ENCODE measurements at places on chromosomes 1 and 21.

- no peak for DNase-seq
These were observed 21.3 kb downstream of the IFI16 start for GRCh38 chr1:159030877-159031447.

GRCh38 chr1:80509965-80510522 is 1290.7 kb upstream of the ADGRL2 start:
- DNase-seq = no peak

GRCh38 chr1:202228484-202229122 is 35.0 kb downstream of the LGR6 start:
- DNase-seq = no peak

GRCh38 chr1:192592981-192593708 is 17.6 kb downstream of the RGS1 start:
- DNase-seq = no peak

DNA sequence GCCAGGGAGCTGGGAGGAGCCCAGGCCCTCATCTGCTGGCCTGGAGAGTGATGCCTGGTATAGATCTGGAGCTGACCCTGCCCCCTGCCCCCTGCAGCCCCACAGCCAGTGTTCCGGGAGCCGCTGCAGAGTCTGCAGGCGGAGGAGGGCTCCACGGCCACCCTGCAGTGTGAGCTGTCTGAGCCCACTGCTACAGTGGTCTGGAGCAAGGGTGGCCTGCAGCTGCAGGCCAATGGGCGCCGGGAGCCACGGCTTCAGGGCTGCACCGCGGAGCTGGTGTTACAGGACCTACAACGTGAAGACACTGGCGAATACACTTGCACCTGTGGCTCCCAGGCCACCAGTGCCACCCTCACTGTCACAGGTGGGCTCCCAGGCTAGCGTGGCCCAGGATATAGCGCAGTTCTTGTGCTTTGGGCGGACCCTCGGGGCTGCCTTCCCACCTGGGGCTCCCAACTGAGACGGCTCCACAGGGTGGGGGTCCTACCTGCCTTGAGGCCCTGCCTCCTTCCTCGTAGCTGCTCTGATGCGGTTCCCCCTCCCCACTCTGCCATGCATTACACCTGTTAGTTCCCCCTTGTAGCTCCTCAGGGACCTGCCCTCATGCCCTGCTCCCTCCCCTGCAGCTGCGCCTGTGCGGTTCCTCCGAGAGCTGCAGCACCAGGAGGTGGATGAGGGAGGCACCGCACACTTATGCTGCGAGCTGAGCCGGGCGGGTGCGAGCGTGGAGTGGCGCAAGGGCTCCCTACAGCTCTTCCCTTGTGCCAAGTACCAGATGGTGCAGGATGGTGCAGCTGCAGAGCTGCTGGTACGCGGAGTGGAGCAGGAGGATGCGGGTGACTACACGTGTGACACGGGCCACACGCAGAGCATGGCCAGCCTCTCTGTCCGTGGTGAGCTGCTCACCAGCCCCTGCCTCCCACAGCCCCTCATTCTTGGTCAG is 98.7 kb downstream of the OBSCN start:
- DNase-seq = peak; percentile 10

DNA sequence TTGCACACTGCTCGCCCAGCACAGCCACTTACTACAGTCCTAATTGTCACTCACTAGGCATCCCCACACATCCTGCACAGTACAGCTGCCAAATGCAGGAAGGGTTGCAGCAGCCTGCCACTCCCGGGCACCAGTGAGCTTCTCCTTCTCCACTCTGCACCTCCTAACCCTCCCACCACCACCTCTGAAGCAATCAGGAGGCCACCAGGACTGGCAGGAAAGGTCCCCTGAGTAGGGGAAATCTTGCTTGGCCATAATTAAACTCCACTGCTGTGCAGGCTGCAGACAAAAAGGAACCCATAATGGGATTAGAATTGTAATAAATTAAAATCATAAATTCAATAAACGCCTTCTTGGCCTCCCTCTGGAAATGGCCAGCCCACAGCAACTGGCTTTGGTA is 31.8 kb downstream of the FBXO2 start:
- no peak for DNase-seq

DNA sequence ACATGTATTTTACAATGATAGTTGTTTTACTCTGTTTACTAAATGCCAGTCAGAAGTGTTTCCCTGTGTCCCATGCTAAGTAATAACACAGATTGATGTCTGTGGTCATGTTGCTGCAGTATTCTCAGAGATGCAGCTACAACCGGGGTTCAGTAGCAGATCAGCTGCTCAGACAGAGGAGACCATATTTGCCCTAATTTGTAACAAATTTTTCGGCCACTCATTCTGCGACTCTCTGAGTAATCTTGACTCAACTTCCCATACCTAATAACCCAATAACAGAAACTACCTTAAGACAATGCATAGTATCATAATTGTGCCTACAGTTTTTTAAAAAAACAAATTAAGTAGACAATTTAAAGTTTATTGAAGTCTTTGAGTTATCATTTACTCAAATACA is 32.6 kb downstream of the NIBAN1 start:
- DNase-seq = no peak

DNA sequence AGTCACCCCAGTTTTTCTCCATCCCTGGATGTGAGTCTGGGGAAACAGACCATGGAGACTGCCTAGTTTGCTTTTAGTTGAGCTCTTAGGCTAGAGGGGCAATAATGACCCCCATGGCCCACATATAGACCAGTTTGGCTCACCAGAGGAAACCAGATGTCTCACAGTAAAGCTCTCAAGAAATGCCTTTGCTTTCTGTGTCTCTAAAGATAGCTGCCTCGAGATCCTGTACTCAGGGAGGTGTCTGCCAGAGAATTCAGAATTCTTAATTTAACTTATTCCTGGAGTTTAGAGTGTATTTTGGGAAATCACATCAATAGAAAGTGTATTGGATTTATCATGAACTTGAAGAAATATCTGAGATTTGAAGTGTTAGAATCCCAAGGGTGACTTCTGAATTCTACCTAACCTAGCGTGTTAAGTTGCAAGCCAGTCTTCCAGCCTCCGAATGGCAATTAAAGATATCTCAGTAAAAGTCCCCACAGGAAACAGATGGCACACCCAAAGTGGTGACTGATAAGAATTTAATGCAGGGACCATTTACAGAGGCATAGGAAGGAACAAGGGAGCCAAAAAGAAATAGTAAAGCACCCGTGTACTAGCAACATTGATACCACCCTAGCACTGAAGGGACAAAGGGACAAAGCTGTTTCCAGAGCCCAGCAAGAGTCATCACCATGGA is 37.1 kb downstream of the STYXL2 start:
- no peak for DNase-seq

DNA sequence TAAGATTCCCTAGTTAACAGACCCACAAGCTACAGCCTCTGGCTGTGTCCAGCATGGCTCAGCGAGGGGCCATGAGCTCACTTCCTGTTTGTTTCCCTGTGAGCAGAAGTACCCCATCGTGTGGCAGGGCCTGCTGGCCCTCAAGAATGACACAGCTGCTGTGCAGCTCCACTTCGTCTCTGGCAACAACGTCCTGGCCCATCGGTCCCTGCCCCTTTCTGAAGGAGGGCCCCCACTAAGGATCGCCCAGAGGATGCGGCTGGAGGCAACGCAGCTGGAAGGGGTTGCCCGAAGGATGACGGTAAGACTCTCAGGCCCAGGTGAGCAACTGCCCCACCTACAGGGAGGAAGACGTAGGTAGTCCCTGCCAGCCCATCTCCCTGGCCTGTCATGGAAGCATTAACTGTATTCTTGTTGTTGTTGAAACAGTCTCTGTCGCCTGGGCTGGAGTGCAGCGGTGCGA is 38.2 kb downstream of the ZBTB17 start:
- DNase-seq = no peak

- no peak for DNase-seq
These were observed 27.4 kb upstream of the SCYL3 start for GRCh38 chr1:169921080-169921479.

DNA sequence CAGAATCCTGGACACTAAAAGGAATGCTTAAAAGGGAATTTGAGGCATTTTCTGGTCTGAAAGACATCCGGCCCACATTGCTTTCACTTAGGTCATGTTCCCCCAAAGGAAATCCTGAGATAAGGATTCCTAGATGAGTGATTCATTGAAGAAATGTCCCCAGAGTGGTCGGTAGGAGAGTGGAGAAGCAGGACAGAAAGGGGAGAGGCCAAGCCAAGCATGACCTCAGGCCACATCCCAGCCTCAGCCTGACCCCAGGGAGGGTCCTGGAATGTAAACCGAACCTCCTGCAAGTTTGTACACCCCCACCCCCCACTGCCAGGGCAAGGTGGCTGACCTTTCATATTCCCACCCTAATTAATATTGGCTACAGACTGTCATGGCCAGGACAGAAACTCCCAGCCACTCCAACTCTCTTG is 16.6 kb downstream of the HIVEP3 start:
- no peak for DNase-seq

DNA sequence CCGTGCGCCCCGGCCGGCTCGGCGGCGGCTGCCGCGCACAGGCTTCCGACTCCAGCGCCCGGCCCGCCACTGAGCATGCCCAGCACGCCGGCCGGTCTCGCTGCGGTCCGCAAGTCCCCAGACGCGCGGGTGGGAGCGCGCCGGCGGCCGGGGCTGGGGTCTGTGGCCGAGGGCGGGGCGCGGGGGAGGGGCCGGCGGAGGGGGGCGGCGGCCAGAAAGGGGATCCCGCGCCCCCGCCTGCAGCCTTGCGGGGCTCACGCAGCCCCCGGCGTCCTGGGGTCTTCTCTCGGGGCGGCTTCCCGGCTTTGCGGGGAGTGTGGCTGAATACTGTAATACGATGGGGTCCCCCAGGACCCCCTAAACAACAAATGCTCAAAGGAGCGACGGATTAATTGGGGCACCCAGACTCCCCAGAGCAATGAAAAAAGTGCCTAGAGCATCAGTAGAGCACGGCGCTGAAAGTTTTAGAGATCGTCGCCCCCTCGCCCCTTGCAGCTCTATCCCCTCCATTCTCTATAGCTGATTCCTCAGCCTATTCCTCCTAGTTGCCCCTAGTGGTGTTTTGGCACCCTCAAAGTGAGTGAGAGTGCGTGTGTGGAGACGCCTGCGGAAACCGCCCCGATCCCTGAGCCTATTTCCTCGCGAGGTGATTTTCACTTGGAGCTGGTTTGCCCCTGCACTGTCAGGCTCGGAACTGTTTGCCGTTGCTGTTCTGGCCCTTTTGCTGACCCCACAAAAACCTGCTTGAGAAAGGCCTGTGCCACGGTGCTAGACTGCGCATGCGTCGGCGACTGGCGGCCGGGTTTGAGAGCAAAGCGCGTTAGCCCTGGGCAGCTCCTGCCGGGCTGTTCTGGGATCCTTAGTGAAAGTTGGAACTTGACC is at the start of gene VAV3:
Gene VAV3 (minus strand): TSS at position 71 of the 882 bp plus-strand sequence. CDS start 311 bp downstream, outside the sequence.
- DNase-seq = peak; percentile 79

DNA sequence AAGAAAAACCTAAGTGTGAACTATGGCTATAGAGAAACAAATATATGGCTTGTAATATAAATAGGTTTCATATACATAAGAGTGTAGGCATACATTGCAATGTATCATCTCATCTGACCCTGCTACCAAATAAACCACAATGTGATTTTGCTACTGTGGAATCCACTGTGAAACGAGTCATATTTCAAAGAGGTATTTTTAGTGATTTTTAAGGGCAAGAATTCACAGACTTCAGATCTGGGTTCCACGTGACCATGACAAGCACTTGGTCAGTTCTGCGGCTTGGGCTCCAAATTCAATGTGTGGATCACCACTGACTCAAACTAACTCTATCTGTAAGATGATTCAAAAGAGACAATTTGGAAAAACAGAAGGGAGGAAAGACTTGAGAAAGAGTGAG is 147.0 kb upstream of the ERG start:
- DNase-seq = no peak

DNA sequence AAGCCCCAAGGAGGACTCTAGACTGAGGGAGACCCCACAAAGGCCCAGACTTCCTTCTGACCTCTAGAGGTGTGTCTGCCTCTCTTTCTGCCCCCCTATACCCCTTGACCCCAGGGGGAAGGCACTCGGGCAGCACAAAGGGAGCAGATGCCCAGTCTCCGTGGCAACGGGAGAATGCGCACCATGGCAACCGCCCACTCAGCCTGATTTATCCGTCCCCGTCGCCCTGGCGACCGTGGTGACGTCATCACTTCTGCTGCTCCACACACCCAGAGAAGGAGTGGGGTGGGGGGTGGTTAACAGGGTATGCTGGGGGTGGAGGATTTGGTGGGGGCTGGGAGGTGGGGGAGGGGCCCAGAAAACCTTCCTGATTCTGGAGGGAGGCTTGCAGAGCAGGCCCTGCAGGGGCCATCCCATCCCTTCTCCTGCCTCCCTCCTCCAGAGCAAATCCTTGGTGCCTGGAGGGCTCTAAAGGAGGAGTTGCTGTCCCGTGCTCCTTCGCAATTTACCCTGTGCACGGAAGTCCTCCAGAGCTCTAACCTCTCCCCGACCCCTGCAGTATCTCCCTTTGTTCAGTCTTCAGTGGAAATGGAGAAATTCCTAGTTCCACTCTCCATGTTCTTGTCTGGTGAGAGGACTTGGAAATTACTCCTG is 6.3 kb downstream of the CELF3 start:
- no peak for DNase-seq

DNA sequence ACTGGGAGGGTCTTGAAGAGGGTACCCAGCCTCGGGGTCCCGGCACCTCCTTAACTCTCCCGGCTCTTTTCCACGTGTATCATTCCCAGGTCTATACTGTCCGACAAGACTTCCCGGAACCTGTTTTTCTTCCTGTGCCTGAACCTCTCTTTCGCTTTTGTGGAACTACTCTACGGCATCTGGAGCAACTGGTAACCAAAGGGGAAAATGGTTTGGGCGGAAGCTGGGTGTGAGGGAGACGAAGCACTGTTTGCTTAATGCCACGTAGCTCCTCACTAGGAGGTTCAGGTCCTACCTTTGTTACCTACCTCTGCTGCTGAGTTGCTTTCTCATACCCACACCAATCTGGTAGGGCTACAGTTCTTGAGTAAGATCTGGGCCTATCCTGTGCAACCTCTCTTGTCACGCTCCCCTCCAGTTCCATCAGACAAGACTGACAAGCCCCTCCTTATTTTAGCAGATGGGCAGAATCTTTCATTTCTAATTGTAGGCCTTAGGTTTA is 642 bp downstream of the SLC30A7 start:
- DNase-seq = peak; percentile 10

DNA sequence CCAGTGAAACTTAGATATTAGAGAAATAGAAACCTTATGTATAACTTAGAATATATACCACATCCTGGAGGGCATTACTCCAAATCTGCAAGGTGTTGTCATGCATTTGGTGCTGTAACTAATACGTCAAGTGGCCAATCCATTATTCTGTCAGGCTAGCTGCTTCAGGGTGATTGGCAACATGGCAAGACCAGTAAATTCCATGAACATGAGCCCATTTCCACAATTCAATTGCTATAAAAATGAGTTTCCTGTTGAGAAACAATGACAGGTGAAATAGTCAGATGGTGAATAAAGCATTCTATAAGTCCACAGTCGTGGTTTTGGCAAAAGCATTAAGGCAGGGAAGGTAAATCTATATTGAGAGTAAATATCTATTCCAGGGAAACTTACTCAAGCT is 566.0 kb downstream of the ADGRL2 start:
- DNase-seq = no peak

Measured in heart left ventricle (tissue), 16 donors.